Hippocampal formation (tissue), 2 donors: ENCODE measurements at places on chromosomes 2 and 18.
A peak's percentile ranks its signal among the peaks of the same experiment; 100 is the strongest.

DNA sequence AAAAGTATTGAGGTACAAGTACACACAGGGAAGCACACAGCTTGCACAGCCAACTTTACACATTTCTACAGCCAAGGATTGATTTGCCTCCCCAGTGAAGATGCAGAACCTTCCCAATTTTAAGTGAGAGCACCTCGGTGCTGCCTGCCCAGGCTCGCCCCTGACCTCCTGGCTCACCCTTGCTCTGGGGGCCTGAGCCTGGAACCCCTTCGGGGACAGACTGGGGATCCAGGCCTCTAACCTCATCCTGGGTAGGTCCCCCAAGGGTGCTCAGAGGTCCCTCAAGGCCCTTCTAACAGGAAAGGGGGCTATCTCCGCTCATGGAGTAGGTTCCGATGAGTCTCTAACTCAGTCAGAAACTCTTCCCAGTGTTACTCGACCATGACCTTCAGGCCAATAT is 53.1 kb downstream of the BCL2L11 start:
- no peak for DNase-seq

GRCh38 chr2:46167924-46168323 is 129.3 kb upstream of the EPAS1 start:
- DNase-seq: no peak

GRCh38 chr2:217667512-217667911 is 335.3 kb downstream of the TNS1 start:
- DNase-seq: no peak

GRCh38 chr2:199378948-199379650 is 78.6 kb downstream of the SATB2 start:
- DNase-seq: no peak

GRCh38 chr2:49237867-49238603 is 83.7 kb upstream of the FSHR start:
- DNase-seq: no peak

DNA sequence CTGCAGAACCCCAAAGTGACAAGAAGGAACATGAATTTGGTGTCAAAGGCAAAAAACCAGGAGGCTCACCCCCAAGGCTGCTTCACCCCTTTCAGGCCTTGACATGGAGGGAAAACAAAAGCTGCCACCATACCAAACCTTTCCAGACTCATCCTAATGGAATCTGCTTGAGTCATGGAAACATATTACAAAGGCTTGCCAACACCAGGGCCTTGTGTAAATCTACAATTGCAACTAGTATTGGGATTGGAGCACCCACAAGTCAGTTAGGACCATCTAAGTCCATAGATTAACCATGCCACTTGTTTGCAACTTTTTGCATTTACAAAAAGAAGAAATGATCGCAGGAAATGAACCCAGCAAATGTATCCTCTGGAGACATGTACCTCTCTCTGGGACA is 297.6 kb downstream of the CDCA7 start:
- DNase-seq: no peak

DNA sequence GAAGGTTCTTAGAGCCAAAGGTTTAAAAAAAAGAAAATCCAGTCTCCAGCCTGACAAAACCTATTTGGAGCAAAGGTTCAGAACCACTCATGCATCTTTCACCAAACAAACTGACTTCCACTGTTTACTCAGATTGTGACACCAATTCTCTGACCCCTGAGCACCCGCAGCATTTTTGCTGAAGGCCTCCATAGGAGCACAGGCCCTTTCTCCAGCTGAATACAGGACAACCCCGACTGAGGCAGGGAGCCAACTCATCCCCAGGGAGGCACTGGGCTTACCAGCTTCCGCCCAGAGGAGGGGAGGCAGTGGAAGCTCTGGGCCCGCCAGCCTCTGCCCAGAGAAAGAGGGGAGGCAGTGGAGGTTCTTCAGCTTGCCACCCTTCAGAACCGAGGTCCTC is 51.0 kb upstream of the CNGA3 start:
- no peak for DNase-seq

DNA sequence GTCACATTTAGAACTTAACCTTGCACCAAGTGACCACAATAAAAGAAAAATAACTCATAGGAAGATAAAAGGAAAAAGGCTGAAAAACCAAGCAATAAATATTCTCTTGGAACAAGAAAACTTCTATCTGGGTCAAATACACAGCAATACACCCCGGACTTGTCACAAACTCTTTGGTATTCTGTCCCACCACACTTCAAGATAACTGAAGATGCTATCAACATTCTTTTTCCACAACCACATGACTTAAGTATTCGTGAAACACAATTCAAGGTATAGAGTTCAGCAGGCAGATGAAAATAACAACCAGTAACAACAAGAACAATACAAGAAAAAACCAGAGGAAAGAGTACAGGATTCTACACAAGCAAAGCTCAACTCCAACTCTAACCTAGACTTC is 18.0 kb downstream of the MBD2 start:
- DNase-seq: no peak

- DNase-seq: no peak
Measured at GRCh38 chr2:65608916-65609315, 176.5 kb upstream of the SPRED2 start.

- no peak for DNase-seq
Measured at GRCh38 chr2:158047156-158047611, 54.5 kb upstream of the UPP2 start.

DNA sequence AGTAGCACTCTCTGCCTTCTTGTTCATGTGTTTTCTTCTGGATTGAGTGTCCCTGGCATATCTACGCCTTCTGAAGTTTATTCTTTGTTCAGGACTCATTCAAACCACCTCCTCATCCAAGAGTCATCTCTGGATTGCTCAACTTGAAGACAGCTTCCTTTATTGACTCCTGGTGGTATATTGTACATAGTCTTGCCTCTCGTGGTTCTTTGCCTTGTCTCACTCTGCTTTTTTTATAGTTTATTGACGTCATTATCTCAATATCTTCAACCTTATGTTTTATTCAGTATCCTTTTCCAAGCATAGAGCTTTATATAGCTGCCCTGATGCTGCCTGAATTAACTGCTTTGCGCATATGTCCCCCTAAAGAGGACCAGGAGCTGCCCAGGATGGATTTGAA is 161.7 kb downstream of the INSIG2 start:
- DNase-seq: no peak

GRCh38 chr2:202721621-202722020 is 86.9 kb downstream of the FAM117B start:
- no peak for DNase-seq

GRCh38 chr2:17620280-17620679 is 79.8 kb downstream of the VSNL1 start:
- no peak for DNase-seq

- no peak for DNase-seq
Measured at GRCh38 chr2:74619651-74620297, 28.4 kb downstream of the M1AP start.

DNA sequence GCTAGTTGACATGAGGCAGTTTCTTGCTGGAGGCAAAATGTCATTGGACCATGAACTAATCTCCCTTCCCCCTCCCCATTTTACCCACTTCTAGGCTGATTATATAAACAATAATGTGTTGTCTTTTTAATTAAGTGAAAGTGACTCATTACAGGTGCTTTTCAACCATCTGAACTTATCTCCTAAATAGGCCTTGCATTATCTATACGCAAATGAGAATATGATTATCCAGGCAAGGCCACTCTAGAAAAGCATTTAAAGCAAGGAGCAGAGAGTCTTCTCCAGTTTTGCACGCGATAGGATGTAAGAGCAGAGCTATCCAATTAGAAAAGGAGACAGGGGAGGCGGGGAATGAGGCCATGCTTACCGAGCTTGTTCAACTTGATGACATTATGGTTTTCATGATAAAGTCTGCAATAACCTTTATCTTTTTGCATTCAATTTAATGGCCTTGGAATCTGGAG is 286.1 kb upstream of the SIX3 start:
- no peak for DNase-seq

DNA sequence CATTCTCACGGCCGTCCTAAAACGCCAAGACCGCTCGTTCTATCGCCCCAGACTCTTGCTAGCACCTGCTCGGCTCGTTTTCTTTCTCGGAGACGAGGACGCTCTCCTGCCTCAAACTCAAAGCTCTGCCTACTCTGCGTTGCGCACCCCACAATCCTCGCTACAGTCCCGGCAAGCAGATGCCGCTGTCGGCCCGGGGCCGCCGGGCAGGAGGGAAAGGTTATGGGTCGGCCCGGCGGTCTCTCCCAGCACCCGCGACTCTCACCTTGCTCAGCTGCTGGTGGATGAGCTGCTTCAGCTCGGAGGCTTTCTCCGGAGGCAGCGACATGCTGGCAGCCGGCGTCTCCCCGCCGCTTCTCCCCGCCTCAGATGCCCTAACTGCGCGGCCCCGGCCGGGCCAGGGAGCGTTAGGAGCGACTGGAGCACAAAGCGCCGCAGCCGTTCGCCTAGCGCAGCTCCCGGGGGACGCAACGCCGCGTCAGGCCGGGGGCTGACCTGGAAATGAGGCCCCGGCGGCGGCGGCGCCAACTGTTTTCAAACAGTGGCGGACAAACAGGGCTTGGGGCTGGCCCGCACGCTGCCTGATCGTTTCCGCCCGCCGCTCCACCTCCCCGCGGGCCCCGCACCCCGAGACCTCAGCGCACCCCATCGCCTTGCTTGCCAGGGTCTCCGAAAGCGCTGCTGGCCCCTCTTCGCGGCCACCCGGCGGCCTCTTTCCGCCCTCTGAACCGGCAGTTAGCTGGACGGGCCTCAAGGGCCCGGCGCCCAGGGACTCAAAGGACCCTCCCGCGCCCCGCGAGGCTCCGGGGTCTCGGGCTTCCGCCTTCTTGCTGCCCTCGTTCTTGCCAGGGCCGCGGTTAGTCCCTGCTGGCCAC is at the start of the genes CEP76 and PSMG2:
TSS of gene CEP76 (minus strand) at position 503 of the 875 bp plus-strand sequence. CDS start at position 328, 175 bp downstream.
TSS of gene PSMG2 (plus strand) at position 822 of the 875 bp plus-strand sequence. CDS start 66 bp downstream, outside the sequence.
- peak; percentile 70 for DNase-seq

- no peak for DNase-seq
Measured at GRCh38 chr18:72637721-72638120, 93.6 kb upstream of the CBLN2 start.

DNA sequence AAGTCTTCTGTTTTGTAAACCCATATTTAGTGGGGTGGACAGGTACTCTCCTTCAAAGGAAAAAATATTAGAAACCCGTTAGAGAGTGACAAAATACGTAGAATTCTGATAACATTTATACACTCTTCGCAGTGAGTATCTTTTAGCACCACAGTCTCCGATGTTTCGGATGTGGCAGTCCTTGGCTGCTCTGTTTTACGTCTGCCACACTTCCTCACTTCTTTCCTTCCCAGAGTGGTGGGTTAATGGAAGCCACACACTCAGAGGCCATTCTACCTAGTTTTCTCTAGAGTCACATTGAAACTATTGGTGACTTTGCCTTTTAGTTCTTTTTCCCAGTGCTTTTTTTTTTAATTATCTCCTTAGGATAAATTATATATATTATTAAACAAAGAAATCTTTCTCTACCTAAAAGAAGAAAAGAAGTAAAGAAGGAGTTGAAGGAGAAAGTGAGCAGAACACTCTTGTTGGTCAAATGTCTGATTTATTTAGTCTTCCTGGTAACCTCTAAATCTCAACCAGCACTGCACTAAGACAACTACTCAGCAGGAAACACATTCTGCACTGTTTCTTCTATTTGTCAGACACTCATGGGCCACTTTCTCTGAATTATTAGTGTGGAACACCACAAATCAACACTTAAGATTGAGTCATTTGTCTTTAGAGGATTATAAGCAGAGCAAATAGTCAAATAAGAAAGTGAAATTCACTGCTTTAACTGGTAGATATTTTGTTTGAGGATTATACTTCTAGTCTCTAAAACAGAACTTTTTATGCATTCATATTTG is 451.3 kb upstream of the TMEFF2 start:
- DNase-seq: no peak

DNA sequence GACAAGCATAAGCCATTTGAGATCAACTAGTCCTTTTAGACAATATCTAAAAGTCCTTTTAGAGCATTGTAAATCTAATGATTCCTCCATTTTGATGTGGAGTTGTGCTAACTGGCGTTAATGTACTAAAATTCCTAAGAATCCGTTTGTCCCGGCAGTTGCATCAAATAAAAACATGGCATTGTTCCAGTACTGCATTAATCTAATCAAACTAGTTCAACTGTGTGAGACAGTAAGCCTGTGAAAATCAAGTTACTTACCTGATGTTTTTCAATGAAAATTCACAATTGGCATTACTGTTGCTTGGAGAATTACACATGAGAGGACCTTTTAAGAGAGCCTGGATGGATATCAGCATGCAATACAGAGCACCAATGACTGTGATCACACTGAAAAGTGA is 13.3 kb downstream of the TM4SF20 start:
- no peak for DNase-seq

GRCh38 chr18:28406533-28406932 is 229.6 kb upstream of the CDH2 start:
- no peak for DNase-seq

DNA sequence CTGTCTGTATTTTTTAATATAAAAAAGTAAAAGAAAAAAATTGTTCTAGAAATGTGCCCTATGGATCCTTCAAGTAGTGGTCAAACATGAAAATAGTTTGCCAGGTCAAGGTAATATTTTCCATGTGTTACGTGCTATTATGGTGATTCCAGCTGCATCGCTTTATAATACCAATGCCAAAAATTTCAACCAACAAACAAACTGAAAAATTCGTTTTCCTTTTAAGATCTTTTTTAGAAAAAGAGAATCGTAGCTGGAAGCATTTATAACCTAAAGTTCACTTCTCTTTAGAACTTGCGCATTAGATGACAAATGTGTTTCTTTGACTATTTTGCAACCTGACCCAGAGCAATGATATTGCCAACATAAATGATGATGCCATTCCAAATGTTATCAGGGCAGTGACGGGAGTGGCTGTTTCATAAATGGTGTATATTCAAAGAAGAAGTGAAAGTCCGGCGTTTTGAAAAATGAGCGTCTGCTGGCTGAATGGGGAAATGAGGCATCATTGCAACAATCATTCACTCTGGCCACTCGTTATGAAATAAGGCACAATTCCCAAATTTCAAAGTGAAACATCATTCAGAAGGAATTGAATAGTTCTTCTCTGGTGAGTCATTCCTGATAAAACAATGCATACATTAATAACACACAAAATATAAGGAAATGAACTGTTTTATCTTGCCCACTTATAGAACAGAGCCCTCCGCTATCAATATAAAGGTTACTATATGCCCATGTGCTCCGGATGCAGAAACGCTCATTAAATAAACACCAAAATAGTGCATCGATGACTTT is 297.4 kb downstream of the TGIF1 start:
- no peak for DNase-seq

DNA sequence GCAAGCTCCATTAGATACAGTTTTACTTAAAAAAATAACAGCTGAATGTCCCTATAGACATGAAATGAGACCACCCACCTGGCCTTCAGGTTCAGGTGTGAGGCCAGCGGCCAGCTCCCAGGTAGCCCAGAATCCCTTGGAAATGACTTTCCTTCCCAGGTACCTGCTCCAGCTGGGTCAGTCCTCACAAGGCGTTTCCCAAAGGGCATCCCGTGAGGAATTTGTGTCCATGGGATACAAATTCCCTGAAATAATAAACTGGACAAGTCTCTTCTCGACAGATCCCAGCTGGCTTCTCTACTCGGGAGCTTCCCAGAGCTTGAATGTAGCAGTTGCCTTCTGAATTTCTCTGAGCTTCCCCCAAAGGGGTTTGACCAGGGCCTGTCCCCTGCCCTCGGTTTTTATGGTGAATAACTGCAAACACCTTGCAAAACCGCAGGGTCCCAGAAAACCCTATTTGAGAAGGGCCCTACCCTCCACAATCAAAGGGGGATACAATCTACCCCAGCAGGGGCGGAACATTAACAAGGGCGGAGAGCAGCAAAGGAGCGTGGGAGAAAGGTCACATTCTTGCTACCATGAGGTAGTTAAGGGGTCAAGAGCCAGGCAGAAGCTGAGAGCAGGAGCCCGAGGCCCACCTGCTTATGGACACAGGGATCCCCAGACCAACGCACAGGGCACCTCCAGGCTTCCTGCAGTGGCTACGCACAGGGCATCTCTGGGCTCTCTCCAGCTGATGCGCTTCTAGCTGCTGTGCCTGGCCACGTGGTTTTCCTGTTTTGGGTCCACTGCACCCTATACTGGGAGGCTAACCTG is 107.7 kb downstream of the HDAC4 start:
- DNase-seq: no peak
